ENCODE measurements at places on chromosomes 2 and 18. TPM values are rescaled to one million over a fixed set of nuclear protein-coding genes. Genes with fewer than 3 reads are reported as not detected.

Gene NDUFS1
- polyA plus RNA-seq, result 40.9 TPM

Gene ACOXL
- polyA plus RNA-seq, result not detected

Gene ADRA2B
- polyA plus RNA-seq, result 0.27 TPM

Gene PRSS56
- not detected for polyA plus RNA-seq

Gene IL1RL1
- polyA plus RNA-seq, result 0.18 TPM

All from esophagus (tissue), 2 donors.